ENCODE measurements at places on chromosomes 2 and 18. TPM values are rescaled to one million over a fixed set of nuclear protein-coding genes. Genes with fewer than 3 reads are reported as not detected.

The RELCH gene
- 50.1 TPM for total RNA-seq

The MYO5B gene
- under 0.01 TPM for total RNA-seq

The GAL3ST2 gene
- 0.43 TPM for total RNA-seq

The LYPD6 gene
- 5.2 TPM for total RNA-seq

The ITM2C gene
- total RNA-seq = 37.1 TPM

The SNORC gene
- total RNA-seq = 0.86 TPM

The TMBIM1 gene
- total RNA-seq = 123 TPM

The EN1 gene
- total RNA-seq = under 0.01 TPM

The POTEJ gene
- not detected for total RNA-seq

The CCDC74B gene
- total RNA-seq = 4.3 TPM

The APOB gene
- under 0.01 TPM for total RNA-seq

The ZNF804A gene
- 5.8 TPM for total RNA-seq

The LAMA1 gene
- 14.5 TPM for total RNA-seq

The MAPK4 gene
- under 0.01 TPM for total RNA-seq

The CAPN14 gene
- total RNA-seq = under 0.01 TPM

The CCDC68 gene
- total RNA-seq = 9.1 TPM

The TUBA4B gene
- not detected for total RNA-seq

The C2orf15 gene
- total RNA-seq = not detected

The CPO gene
- not detected for total RNA-seq

The LYPD6B gene
- total RNA-seq = 3.0 TPM

The CETN1 gene
- total RNA-seq = not detected

The RESP18 gene
- total RNA-seq = not detected

The PJVK gene
- total RNA-seq = 1.3 TPM

The EML4 gene
- total RNA-seq = 65.1 TPM

The GAD1 gene
- total RNA-seq = not detected

The CRACDL gene
- not detected for total RNA-seq

The DTNB gene
- total RNA-seq = 4.8 TPM

The GTF3C2 gene
- 36.7 TPM for total RNA-seq

The DPP4 gene
- 130 TPM for total RNA-seq

The TEX44 gene
- not detected for total RNA-seq

The LRRC30 gene
- not detected for total RNA-seq

The RUFY4 gene
- total RNA-seq = not detected

The ZNF236 gene
- total RNA-seq = 12.5 TPM

The NOL4 gene
- total RNA-seq = not detected

The ELOA2 gene
- total RNA-seq = not detected

The NGEF gene
- total RNA-seq = under 0.01 TPM

The ZBTB7C gene
- total RNA-seq = not detected

The CCDC148 gene
- total RNA-seq = 0.32 TPM

The TDRD15 gene
- total RNA-seq = not detected

The SIX3 gene
- not detected for total RNA-seq

The SMC6 gene
- total RNA-seq = 20.7 TPM

The PLCL1 gene
- total RNA-seq = 0.64 TPM

The CDK5R2 gene
- total RNA-seq = not detected

The RIT2 gene
- total RNA-seq = not detected

The TMEM37 gene
- 1.3 TPM for total RNA-seq

The RGPD3 gene
- total RNA-seq = 0.32 TPM

The DSC2 gene
- total RNA-seq = not detected

The RND3 gene
- total RNA-seq = 1,266 TPM

The MRO gene
- total RNA-seq = not detected

Measured in fibroblast of villous mesenchyme (primary cell).